Neural cell (in vitro differentiated cells): ENCODE measurements at places on chromosomes 5 and 9. TPM values are rescaled to one million over a fixed set of nuclear protein-coding genes. Genes with fewer than 3 reads are reported as not detected.

The PKN3 gene
- polyA plus RNA-seq, result 0.06 and 1.4 TPM in 2 replicates

The CDKN2A gene
- polyA plus RNA-seq, result not detected in 2 replicates

The PCDHAC2 gene
- 7.6 and 9.3 TPM in 2 replicates for polyA plus RNA-seq

The OLFM1 gene
- 102 and 134 TPM in 2 replicates for polyA plus RNA-seq

The PCDHGC4 gene
- polyA plus RNA-seq, result 4.3 and 6.4 TPM in 2 replicates

The C9orf50 gene
- polyA plus RNA-seq, result not detected in 2 replicates

The PDE6A gene
- not detected in 2 replicates for polyA plus RNA-seq

The FEM1C gene
- polyA plus RNA-seq, result 15.1 and 16.4 TPM in 2 replicates

The UNC13B gene
- polyA plus RNA-seq, result 37.2 and 42.6 TPM in 2 replicates
